ENCODE measurements at places on chromosomes 2 and 18.
A peak's percentile ranks its signal among the peaks of the same experiment; 100 is the strongest.

DNA sequence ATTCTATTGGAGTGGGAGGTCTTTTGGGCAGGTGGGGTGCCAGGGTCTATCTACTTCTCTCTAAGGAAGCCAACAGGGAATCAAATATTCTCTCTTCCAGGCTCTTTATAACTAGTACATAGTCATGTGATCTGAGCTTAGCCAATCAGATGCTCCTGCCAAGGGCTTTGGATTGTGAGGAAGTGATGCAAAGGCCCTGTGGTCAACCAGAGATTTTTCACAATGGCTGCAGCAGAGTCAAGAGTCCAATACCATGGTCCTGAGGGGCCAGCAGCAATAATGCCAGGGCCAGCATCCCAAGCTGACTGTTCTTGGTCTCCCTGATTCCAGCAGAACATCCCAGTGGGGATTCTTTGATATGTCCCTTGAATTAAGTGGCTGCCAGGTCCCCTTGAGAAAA is 8.4 kb upstream of the C2orf72 start:
- DNase-seq, result no peak

DNA sequence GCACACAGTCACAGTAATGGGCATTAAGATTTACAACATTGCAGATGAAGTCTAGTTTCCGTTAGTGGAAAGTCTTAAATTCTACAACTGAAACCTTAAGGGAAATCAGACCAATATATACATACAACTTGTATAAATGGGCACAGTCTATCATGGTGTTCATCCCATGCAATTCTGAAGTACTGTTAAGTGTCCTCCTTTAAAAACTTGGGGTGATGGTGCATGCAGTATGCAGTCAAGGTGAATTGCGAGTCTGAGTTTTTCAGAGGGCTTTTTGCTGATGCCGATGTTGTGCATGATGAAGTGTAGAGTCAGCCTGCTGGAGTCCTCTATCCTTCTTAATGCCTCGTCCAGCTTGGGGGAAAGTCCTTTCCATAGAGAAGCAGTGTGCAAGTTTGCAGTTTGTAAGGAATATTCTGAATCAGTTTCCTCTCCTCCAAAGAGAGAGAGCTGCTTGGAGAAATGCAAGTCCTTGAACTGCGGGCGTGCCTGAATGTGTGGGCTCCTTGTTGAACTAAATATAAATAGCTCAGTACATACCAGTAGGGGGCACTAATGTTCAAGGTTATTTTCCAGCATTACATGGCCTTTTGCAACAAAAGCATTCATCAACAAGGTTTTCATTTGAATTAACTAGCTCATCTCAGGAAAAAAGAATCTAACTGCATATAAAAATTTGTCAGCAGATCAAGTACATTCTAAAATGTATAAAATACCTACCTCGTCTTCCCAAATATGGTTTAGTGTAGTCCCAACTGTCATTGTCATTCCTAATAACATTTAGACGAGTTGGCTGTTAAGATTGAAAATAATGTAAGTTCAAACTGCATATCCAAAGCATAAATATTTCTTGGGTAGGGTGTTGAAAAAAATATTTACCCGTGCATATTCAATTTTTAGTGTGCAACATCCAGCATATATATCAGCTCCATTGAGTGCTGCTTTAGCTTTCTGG is 21.3 kb downstream of the HNRNPLL start:
- peak; percentile 93 for DNase-seq

GRCh38 chr2:110777531-110778311 is 45.3 kb downstream of the ACOXL start:
- DNase-seq, result no peak

- no peak for DNase-seq
Observed at GRCh38 chr2:180040146-180040925, 33.2 kb upstream of the CWC22 start.

GRCh38 chr2:148876202-148876594 is 1.2 kb downstream of the KIF5C start:
- DNase-seq, result no peak

DNA sequence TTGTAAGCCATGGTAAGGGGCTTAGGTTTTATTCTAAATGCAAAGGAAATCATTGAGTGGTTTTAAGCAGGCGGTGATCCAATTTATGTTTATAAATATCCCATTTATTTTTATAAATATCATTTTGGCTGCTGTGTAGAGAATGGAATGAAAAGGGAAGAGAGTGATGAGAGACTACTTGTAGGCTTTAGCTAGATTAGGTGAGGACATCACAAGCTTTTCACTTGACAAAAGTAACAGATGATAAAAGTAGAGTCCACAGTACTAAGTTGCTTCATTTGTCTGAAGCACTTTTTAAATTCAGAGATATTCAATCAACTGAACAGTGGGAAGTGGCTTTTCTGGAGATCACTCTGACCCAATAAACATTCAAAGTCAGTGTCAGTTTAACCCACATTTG is 65.4 kb upstream of the FSHR start:
- DNase-seq, result no peak

DNA sequence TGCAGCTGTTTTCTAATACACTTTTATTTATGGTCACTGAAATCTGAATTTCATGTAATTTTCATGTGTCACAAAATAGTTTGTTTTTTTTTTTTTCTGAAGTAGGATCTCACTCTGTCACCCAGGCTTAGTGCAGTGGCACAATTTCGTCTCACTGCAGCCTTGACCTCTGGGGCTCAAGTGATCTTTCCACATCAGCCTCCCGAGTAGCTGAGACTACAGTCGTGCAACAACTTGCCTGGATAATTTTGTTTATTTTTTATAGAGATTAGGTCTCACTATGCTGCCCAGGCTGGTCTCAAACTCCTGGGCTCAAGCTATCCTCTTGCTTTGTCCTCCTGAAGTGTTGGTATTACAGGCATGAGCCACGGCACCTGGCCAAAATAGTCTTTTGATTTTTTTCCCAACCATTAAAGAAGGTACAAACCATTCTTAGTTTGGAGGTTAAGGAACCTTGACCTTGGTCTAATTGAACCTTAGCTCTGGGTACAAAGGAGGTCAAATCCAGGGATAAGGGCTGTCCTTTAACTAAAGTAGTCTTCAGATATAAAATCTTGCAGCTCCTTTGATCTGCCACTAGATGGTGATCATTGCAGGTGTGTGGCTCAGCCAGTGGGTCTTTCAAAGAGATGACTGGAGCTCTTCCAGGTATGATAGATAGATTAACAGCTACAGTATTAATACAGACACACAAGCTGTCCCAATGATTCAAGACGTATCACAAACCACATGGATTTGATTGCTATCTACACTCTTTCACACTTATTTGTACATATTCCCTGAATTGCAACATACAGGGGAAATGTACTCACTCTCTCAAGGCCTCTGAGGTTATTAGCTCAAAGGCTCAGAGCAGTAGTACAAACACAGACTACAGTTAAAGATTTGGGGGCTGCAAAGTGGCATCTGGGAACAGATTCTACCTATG is 4.7 kb upstream of the KRCC1 start:
- peak; percentile 83 for DNase-seq

- DNase-seq, result peak; percentile 59
Observed at GRCh38 chr2:205543937-205544702, 138.2 kb upstream of the NRP2 start.

GRCh38 chr2:8659735-8660492 is 21.9 kb upstream of the ID2 start:
- DNase-seq, result no peak

GRCh38 chr2:62354771-62355561 is 151.0 kb downstream of the TMEM17 start:
- DNase-seq, result no peak

GRCh38 chr2:20005067-20005627 is 7.3 kb downstream of the MATN3 start:
- DNase-seq, result no peak

- DNase-seq, result no peak
Observed at GRCh38 chr2:187483537-187483936, 35.5 kb upstream of the CALCRL start.

- DNase-seq, result peak; percentile 69
Observed at GRCh38 chr2:893311-893710, 57.3 kb upstream of the SNTG2 start.

GRCh38 chr18:47981320-47981719 is 50.9 kb upstream of the SMAD2 start:
- DNase-seq, result peak; percentile 67

GRCh38 chr18:11956371-11957308 is 24.7 kb upstream of the IMPA2 start:
- no peak for DNase-seq

GRCh38 chr2:121368836-121369235 is 83.8 kb upstream of the TFCP2L1 start:
- no peak for DNase-seq

- DNase-seq, result no peak
Observed at GRCh38 chr2:156803967-156804366, 367.8 kb downstream of the GPD2 start.

DNA sequence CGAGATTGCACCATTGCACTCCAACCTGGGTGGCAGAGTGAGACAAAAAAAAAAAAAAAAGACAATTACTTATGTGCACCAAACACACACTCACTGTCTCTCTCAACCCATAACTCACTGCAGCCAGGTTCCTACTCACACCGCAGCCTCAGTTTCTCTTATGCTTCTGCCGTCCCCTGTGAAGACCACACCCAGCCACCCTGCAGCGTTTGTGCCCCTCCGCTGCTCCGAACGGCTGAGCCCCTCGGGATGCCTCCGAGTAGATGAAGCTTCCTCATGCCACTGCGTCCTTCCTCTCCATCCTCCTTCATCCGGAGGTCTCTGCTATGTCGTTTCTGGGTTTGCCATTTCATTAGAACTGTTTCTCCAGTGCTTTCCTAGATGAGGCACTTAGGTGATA is 160.1 kb downstream of the TWIST2 start:
- DNase-seq, result no peak

GRCh38 chr2:176535467-176536113 is 266.3 kb downstream of the MTX2 start:
- no peak for DNase-seq

GRCh38 chr18:28043631-28044030 is 133.3 kb downstream of the CDH2 start:
- DNase-seq, result no peak

- DNase-seq, result peak; percentile 43
Observed at GRCh38 chr2:30472326-30472725, 25.3 kb downstream of the LCLAT1 start.

DNA sequence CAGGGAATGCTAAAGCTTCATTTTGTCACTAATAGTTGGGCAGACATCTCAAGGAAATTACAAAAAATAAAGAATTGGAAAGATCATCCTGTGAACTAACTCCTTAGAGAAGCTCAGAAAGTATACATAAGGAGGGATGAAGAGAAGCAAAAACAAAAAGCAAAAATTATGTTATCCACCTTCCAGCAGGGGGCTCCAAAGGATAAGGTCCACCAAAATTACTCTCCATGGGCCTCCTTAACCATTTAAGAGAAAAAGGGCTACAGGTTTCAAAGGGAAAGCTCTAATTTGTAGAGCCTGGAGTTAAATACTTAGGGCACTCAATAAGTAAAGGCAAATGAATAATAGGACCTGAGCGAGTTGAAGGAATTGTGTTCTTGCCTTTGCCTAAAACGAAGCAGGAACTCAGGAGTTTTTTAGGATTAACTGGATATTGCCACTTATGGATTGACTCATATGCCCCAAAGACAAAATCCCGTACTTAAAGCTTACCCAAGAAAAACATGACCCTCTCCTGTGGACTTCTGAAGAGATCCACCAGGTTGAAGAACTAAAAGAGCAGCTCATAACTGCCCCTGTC is 1167.9 kb downstream of the DSC3 start:
- DNase-seq, result peak; percentile 75

- DNase-seq, result peak; percentile 80
Observed at GRCh38 chr18:64017870-64018269, 48.0 kb downstream of the SERPINB8 start.

DNA sequence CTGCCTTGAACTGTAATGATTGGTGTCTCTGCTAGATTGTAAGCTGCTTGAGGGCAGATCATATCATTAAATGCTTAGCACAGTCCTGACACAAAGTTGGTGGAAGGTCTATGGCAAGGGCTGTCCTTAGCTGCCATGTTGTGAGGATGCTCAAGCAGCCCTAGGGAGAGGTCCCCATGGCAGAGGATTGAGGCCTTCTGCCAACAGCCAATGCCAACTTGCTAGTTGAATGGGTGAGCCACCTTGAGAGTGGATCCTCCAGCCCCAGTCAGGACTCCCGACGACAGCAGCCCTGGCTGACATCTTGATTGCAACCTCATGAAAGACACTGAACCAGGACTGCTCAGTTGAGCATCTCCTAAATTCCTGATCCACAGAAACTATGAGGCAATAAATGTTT is 115.3 kb upstream of the SMAD2 start:
- DNase-seq, result no peak

- DNase-seq, result no peak
Observed at GRCh38 chr2:1307670-1308069, 105.6 kb upstream of the TPO start.

DNA sequence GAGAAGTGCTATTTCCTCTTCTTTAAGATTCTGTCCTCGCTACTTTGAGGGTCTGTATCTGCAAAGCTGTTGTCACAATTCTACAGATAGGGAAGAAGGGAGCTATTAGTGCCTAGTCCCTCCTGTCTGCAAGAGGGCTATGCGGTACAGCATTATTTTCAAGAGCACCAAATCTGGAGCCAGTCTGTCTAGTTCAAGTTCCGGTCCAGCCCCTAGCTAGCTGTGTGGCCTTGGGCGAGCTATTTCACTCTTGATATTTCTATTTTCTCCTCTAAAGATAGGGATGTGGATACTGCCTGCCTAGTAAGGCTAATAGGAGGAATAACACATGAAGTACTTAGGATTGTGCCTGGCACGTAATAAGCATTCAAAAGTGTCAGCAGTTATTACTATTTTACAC is 272.4 kb downstream of the KCNE4 start:
- no peak for DNase-seq

DNA sequence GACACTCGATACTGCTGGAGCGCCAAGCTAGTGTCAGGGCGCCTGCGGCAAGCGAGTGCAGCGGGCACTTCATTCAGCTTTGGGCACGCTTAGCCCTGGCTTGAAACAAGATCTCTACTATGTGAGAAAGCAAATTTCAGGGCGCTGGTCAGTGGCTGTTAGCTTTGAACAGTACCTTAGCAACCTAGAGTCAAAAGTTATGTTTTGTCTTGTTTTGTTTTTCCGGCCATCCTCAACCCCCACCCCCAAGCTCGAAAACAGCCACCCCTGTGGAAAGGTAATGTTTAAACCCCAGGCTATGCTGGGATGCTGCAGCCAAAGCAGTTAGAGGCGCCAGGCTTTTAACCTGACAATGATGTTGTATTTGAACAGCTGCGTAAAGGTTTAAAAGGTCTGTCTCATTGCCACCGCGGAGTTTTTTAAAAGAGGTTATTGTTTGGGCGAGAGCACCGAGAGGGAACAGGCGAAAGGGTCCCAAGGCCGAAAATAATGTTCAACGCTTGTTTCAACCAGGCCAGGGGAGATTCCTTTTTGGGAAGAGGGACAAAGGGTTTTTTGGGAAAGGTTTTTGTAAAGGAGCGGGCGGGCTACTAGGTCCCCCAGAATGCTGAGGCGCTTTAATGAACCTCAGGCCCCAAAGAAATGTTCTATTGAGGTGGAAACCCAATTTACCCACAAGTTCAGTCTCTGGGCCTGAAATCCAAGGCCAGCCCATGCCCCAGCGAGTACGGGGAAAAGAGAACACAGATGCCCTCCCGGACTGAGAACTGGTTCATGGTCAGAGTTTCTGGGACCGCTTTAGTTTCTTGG is 2.3 kb upstream of the HOXD10 start:
- DNase-seq, result no peak
